ENCODE measurements at places on chromosomes 3 and 15.

GRCh38 chr3:78872195-78872594 lies 895.6 kb downstream of the ROBO1 start:
- DNase-seq = no peak

GRCh38 chr15:67145710-67146109 lies 80.3 kb downstream of the SMAD3 start:
- no peak for DNase-seq

GRCh38 chr3:157135671-157136396 lies 24.1 kb downstream of the CCNL1 start:
- DNase-seq = no peak

DNA sequence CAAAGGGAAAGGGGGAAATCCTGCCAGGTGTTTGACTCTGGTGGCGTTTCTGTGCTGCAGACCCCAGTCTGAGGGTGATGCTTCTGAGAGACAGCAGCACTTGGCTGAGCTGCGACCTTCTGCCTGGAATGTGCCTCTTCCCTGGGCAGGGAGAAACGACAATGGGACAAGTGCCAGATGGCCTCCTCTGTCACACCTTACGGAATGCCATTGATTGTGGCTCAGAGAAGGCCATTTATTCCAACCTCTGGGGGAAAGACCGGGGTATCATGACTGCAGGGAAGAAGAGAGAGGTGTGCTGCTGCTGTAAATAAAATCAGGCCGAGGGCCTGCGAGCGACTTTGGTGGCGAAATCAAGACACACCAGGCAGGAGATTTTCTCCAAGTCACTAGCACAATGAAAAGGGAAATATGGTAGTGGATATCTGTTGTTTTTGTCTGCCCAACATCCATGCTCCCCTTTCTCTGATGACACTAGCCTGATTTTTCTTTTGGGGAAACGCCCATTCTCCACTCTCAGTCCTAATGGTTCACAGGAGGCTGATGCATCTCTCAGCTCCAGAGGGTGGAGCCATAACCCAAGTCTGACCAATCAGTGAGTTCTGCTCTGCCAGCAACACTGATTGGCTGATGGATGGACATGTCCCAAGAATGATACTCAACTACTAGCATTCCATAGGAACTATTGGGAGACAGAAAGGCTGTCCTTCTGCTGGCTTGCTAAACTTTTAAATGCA lies 336.1 kb downstream of the FOXP1 start:
- DNase-seq = no peak

DNA sequence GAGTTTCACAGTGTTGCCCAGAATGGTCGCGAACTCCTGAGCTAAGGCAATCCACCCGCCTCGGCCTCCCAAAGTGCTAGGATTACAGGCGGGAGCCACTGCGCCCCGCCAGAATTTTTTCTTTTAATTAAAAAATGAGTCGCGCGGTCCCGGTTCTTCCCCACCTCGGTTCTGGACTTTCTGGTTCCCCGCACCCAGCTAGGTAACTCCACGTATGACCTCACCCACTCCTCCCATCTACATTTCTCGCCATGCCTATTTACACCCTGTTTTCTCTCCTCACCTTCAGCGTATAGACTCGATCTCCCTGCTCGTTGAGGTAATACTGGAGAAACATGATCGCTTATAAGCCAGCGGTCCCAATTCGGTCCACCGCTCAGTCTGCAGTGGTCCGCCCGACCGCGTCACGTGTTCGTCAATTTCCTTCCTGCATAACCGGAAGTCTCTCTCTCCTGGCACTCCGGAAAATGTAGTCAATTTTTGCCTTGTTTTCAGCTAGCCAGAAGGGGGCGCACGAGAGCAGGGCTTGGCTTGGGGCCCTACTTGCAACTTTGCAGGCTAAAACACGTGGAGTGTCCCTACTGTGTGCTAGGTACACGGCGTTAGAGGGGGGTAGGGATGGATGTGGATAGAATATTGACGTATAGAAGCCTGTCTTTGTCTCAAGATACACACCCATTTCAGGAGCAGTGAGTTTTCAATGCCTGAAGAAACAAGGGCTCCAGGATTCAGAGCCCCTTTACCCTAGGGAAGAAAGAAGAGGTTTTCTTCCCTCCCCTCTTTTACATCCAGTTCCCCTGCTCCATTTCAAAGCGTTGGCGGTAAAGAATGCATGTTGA lies at the start of the genes NOP10 and NUTM1:
TSS of gene NOP10 (minus strand) at position 400 of the 839 bp plus-strand sequence. CDS start at position 337, 63 bp downstream.
TSS of gene NUTM1 (plus strand) at position 579 of the 839 bp plus-strand sequence. CDS start 382 bp downstream, outside the sequence.
- DNase-seq = peak; percentile 93

DNA sequence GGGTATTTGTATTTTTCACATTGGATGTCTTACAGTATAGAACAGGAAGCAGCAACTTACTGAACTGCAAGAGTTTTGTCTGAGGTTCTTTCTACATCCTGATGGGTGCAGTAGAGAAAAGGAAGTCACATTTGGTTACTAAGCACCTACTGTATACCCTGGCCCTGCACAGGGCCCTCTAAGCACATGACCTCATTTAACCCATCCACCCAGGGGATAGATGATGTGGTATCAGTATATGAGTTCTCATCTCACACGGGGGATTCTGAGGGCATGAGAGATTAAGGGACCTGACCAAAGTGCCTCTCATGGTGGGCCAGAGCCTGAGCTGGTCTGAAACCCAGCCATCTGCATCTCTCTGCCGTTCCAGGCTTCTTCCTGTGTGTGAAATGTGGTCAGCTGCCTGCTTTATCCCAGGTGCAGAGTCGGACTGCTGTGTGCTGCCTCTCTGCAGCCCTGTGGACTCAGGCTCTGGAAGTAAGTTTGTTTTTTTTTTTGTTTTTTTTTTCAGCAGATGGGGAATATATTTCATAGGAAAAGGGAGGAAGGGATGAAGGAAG lies 17.9 kb downstream of the SLC6A11 start:
- no peak for DNase-seq

DNA sequence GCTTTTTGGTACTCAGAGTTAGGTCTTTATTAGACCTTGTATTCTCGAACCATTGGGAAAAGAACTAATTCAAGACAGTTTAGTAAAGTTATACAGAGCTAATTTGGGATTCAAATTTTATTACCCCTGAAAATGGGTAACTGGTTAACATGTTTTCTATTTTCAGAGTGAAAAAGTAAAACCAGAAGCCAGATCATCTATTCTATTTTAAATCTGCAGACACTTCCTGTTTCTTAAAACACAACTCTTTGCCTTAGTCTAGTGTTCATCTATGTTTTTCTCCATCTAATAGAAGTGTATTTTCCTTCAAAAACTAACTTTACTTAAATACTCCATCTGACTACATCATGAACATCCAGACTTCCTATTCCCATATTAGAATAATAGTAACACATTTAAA lies 113.4 kb downstream of the CCNL1 start:
- no peak for DNase-seq

- no peak for DNase-seq
These were observed 252.1 kb upstream of the ST8SIA2 start for GRCh38 chr15:92141607-92142006.

GRCh38 chr3:187021748-187022402 lies 91.5 kb downstream of the ST6GAL1 start:
- DNase-seq = no peak

DNA sequence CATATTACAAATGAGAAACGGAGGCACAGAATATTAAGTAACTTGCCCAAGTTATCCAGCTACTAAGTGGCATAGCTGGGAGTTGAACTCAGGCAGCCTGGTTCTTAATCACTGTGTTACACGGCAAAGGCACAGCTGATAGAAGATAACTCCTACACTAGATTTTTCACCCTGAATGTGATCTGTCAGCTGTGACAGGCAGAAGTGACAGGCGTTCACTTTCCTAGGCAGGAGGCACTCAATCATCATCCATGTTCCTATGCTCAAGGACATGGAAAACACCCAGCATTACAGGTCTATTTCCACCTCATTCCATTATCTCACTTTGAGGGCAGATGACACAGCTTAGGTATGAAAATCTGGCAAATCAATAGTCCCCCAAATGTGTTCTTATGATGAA lies 35.6 kb downstream of the TBC1D2B start:
- DNase-seq = no peak

DNA sequence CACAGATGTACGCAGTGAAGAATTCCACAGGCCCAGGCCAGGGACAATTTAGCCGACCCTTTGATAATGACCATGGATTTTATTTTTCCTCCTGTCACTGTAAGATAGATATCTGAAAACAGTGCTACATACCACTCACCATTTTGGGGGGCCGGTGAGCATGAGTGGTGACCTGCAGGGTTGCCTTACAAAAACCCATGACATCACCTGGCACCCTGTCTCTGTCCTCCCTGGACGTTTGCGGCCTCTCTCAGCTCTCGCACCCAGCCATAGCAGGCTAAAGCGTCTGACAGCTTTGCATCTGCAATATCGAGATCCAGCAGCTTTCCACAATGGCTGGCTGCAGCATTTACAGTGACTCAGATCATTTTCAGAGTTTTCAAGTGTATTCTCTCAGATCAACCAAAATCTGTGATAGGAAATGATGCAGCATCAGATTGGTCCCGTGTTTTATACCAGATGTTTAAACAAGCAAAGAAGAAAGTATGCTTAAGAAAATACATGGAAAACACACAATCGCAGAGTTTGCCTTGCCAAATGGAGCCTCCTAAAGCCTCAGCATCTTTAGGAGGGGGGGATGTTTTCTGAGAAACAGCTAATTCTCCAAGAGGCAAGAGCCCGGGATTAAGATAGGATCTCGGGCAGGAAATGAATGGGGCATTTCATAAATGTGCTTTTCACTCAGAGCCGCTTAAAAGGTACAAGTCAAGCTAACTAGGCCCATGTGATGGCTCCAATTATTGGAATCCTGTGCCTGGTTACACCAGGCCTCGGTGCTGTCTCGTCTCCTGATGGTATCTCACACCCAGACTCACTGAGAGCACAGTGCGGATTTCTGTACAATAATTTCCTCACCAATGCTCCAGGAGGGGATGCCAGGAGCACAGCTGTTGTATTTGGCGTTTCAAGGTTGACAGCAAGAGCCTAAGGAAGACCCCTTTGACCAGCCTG lies 257.3 kb downstream of the XXYLT1 start:
- no peak for DNase-seq

- no peak for DNase-seq
These were observed 92.8 kb downstream of the CCNL1 start for GRCh38 chr3:157067114-157067513.

- DNase-seq = no peak
These were observed 21.3 kb downstream of the KLHL6 start for GRCh38 chr3:183534249-183534648.

GRCh38 chr15:58495891-58496408 lies 64.2 kb downstream of the LIPC start:
- DNase-seq = no peak

- DNase-seq = no peak
These were observed 108.6 kb upstream of the SMAD3 start for GRCh38 chr15:66956672-66957430.

GRCh38 chr3:99753268-99753975 lies 64.2 kb upstream of the CMSS1 start:
- DNase-seq = no peak

DNA sequence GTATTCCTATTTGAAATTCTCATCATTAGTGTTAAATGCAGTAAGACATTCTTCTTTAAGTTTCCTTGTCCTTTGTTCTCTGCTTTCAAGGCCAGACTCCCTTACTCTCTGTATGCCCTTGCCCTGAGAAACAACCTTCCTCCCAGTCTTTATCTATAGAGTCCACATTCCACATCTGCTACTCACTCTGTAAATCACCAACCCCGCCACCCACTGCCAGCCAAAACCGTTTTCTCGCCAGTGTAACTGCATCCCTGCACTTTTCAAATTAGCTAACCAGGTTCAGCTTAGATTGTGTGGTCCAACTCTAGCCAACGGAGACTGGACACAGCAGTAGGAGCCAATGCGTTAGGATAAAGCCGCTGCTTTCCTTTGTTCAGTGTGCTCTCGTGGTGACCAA lies 402.4 kb upstream of the PDZRN3 start:
- no peak for DNase-seq
